ENCODE measurements at places on chromosomes 16 and 17.

DNA sequence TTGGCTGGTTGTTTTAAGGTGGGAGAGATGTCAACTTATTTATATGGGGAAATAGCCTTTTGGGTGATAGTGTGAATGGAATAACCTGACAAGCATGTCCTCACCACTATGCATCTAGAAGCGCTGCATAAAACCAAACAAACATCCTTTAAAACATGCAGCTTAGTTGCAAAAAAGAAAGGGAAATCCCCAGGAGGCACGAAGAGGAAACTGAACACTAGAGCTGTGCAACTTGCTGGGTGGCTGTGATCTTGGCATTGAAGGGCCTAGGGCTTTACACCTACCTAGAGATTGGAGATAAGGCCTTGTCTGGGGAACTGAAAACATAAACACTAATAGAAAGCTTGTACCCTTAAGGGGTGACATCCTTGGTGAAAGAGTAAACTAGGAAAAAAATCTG lies 7.3 kb downstream of the C16orf54 start:
- peak; percentile 37 for DNase-seq

GRCh38 chr17:42660692-42661345 lies 1.7 kb downstream of the TUBG2 start:
- no peak for DNase-seq

DNA sequence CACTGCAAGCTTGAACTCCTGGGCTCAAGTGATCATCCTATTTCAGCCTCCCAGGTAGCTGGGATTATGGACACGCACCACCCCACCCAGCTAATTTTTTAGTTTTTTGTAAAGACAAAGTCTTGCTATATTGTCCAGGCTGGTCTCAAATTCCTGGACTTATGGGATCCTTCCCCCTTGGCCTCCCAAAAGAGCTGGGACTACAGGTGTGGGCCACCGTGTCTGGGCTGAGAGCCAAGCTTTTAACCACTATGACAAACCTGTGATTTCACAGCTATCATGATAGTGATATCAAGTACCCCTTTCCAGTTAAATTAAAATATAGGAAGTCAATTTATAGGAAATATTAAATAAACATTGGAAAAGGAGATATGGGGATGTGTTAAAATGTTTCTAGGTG lies 74.6 kb upstream of the IRX6 start:
- DNase-seq = no peak

GRCh38 chr17:9038380-9038779 lies 17.1 kb downstream of the NTN1 start:
- no peak for DNase-seq

GRCh38 chr16:65754820-65755691 lies 611.4 kb upstream of the CDH5 start:
- DNase-seq = no peak

DNA sequence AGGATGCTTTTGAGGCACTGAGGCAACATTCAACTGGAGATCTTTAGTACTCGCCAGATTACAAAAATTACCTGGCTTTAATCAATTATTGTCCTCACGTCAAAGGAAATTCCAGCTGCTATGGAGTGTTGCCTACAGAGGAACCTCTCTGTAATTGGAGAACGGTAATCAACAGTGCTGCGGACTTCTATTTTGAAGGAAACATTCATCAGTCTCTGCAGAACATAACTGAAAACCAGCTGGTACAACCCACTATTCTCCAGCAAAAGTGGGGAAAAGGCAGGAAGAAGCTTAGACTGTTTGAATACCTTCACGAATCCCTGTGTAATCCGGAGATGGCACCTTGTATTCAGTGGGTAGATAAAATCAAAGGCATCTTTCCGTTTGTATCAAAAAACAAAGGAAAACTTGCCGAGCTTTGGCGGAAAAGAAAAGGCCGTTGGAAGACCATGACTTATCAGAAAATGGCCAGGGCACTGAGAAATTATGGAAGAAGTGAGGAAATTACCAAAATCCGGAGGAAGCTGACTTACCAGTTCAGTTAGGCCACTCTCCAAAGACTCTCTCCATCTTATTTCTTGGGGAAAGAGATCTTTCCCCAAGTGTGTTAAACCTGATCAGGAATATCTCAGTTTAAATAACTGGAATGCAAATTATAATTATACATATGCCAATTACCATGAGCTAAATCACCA lies 3.0 kb downstream of the SLC35G3 start:
- DNase-seq = no peak

DNA sequence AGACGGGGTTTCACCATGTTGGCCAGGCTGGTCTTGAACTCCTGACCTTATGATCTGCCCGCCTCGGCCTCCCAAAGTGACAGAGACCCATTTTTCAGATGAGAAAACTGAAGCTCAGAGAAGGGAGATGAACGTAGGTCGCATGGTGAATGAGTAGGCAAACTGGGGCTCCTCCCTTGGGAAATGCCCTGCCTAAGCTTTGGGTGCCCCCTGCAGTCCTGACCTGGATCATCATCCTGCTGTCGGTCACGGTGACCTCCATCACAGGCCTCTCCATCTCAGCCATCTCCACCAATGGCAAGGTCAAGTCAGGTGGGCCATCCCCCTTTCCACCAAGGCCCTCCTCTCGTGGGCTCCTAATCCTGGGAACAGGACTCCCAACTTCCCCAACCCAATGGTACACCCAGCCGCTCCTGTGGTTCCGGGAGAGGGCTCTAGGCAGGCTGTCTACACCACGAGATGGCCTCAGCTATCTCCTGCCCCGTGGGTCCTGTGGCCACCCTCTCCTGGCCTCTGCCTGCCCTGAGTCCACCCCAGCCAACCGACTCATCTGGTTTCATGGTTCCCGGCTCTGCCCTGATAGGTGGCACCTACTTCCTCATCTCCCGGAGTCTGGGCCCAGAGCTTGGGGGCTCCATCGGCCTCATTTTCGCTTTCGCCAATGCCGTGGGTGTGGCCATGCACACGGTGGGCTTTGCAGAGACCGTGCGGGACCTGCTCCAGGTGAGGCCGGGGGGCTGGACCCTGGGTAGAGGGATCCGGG lies 4.7 kb downstream of the SLC12A3 start:
- peak; percentile 19 for DNase-seq

DNA sequence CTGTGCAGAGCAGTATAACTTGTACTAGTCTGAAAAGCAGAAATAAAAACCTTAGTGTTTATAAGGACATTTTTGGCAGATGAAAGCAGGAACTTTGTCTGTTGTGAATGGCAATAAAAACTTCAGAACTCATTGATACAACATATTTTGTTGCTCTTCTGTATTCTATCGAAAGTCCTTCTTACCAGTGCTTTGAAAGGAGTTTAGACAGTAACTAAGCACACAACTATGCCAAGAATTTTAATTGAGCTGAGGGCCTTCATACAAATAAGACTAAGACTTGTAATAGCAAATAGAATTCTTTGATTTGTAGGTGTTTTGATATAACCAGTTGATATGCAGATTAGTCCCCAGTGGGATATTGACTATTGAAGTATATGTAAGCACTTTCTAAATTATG lies 308.4 kb downstream of the ZFHX3 start:
- no peak for DNase-seq

DNA sequence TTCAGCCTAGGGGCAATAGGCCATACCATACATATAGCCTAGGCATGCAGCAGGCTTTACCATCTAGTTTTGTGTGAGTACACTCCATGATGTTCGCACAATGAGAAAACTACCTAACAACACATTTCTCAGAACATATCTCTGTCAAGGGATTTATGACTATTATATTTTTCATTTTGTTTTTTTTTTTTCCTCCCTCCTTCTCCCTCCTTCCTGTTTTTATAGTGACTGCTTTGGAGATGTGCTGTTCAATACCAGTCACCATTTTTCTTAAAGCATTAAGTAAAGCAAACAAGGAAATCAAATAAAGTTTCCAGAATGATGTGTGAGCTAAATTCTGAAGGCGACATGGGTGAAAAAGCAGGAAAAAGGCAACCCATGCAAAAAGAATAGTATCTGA lies 194.6 kb downstream of the STX8 start:
- no peak for DNase-seq
